ENCODE measurements at places on chromosomes 6 and 20. TPM values are rescaled to one million over a fixed set of nuclear protein-coding genes. Genes with fewer than 3 reads are reported as not detected.

DNA sequence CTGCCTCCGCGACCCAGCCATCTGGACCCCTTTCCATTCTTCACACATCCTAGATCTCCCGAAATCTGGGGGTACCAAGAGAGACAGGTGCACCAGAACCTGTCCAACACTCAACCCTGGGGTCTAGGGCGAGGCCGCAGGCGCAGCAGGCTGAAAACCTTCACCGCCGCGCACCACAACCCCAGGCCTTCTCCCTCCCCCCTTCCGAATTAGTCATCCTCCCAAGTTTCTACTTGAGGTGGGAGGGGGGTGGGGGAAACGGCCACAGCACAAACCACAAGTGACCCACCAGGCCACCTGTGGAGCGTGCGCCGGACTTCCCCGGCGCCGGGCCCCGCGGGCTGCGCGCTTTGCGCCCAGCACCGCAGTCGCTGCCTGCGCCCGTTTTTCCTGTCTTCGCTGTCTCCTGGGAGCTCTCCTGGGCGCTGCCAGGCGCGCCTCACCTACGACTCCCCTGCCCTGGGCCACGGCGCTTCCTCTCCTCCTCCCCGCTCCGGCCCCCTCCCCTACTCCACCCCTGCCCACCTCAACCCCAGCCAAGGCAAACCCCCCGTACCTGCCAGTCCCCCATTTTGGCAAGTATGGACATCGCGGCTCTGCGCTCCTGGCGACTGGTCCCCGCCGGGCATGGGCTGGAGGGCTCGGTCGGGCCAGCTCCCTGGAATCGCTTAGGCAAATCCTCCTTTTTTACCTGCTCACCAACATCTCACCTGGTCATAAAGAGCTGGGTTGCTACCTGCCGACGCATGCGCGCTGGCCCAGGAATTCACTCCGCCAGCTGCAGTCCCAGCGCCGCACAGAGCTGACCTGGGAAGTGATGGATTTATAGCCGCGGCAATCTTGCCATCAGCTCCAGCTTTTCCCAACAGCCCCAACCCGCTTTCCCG is 4.2 kb upstream of the TFAP2A start:
- DNase-seq, result no peak

- DNase-seq, result no peak
Observed at GRCh38 chr20:41669708-41670263, 51.6 kb upstream of the CHD6 start.

EEF1A2 gene
- total RNA-seq, result not detected

GRCh38 chr6:25354078-25354932 is 75.1 kb downstream of the CARMIL1 start:
- no peak for DNase-seq

GRCh38 chr6:159939591-159940016 is 29.3 kb upstream of the IGF2R start:
- DNase-seq, result no peak

All from activated CD8-positive, alpha-beta memory T cell treated with anti-CD3 and anti-CD28 coated beads, Interleukin-2, amount 10 ng/mL, durations not matched to agents 7 days and 5 days (primary cell).